ENCODE measurements at places on chromosomes 4 and X. TPM values are rescaled to one million over a fixed set of nuclear protein-coding genes. Genes with fewer than 3 reads are reported as not detected.

- H3K27ac ChIP-seq: no peak overlapping the region
- no peak overlapping the region for H3K4me3 ChIP-seq
Measured at GRCh38 chr4:40687676-40688389, 58.2 kb upstream of the RBM47 start.

The RAB39B gene
- 0.11 TPM for total RNA-seq

The FREM3 gene
- total RNA-seq: not detected

- H3K4me1 ChIP-seq: peaks cover 60% of the 10 kb centered on the region
- no peaks in the 10 kb centered on the region for H3K27me3 ChIP-seq
- DNase-seq: no peak
- H3K36me3 ChIP-seq: no peaks in the 10 kb centered on the region
Measured at GRCh38 chr4:185867770-185868169, 55.8 kb upstream of the SORBS2 start.

- H3K4me1 ChIP-seq: no peaks in the 10 kb centered on the region
- no peaks in the 10 kb centered on the region for H3K27me3 ChIP-seq
- no peak overlapping the region for H3K27ac ChIP-seq
- no peak overlapping the region for H3K4me3 ChIP-seq
- H3K36me3 ChIP-seq: no peaks in the 10 kb centered on the region
- no peak for DNase-seq
Measured at GRCh38 chr4:163618845-163619244, 124.4 kb downstream of the TMA16 start.

GRCh38 chr4:99685234-99685633, 27.6 kb upstream of the C4orf54 start:
- no peaks in the 10 kb centered on the region for H3K27me3 ChIP-seq
- H3K36me3 ChIP-seq: no peaks in the 10 kb centered on the region
- no peak for DNase-seq
- peaks cover 13% of the 10 kb centered on the region for H3K4me1 ChIP-seq
- H3K4me3 ChIP-seq: no peak overlapping the region

DNA sequence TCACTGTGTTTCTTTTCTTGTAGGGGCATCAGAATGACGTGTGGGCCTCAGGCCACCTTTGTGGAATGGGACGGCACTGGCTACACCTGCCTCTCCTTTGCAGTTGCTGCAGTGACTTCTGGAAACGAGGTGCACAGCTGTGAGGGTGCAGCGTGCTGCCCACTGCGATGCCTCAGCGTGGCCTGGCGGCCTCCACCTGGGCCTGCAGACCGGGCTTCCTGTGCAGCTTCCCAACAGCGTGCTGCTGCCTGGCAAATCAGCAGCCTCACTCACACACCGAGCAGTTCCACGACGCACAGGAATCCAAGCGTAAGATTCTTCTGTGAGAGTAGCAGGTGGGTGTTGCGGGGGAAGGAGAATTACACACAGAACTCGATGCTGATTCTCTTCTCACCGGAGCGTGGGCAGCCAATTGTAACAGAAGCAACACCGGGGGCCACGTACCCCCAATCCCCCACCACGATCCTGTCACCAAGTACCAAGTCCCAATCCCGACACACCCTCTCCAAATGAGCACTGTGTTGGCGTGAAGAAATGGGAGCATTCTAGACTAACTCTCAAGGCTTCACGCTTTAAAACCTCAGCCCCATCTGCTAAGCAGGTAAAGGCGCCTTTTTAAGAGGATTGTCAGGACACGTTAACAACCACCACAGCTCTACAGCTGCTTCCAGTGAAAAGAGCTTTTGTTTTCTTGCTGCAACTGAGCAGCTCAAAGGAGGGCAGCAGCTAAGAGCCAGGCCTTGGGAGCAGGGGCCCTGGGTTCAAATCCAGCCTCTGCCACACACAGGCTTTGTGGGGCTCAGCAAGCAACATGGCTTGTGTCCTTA, 16.9 kb downstream of the WDR1 start:
- H3K27me3 ChIP-seq: no peaks in the 10 kb centered on the region
- peaks cover 94% of the 10 kb centered on the region for H3K4me1 ChIP-seq
- no peak overlapping the region for H3K4me3 ChIP-seq
- DNase-seq: no peak

DNA sequence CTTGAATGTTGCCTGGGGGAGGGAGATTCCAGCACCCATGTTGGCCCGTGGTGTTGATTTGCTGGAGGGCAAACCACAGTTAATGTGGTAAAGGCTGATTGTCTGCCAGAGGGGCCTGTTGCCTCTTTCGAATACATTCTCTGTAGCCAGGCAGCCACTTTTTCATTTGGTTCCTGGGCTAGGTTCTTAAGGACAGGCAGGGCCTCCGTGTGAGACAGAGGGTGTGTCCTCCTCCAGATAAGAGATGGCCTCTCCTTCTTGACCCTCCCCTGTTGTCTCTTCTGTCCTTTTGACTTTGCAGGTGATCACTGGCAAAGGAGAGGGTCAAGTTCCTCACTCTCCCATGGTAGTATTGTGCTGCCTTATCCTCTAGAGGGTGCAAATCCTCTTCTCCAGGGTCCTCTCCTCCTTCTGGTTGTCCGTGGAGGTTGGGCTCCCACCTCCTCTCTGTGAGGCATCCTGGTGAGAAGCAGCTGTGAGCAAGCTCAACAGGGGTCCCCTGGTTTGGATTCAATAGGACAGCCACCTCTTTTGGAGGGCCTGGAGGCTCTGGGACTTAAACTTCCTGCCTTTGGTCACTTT, 44.9 kb downstream of the ZNF182 start:
- H3K36me3 ChIP-seq: no peaks in the 10 kb centered on the region
- H3K27ac ChIP-seq: no peak overlapping the region
- no peak overlapping the region for H3K4me3 ChIP-seq
- no peaks in the 10 kb centered on the region for H3K4me1 ChIP-seq
- no peaks in the 10 kb centered on the region for H3K27me3 ChIP-seq
- no peak for DNase-seq

- H3K27me3 ChIP-seq: no peaks in the 10 kb centered on the region
- H3K36me3 ChIP-seq: no peaks in the 10 kb centered on the region
- H3K4me3 ChIP-seq: no peak overlapping the region
- no peaks in the 10 kb centered on the region for H3K4me1 ChIP-seq
Measured at GRCh38 chr4:145956288-145956890, 17.8 kb upstream of the ZNF827 start.

DNA sequence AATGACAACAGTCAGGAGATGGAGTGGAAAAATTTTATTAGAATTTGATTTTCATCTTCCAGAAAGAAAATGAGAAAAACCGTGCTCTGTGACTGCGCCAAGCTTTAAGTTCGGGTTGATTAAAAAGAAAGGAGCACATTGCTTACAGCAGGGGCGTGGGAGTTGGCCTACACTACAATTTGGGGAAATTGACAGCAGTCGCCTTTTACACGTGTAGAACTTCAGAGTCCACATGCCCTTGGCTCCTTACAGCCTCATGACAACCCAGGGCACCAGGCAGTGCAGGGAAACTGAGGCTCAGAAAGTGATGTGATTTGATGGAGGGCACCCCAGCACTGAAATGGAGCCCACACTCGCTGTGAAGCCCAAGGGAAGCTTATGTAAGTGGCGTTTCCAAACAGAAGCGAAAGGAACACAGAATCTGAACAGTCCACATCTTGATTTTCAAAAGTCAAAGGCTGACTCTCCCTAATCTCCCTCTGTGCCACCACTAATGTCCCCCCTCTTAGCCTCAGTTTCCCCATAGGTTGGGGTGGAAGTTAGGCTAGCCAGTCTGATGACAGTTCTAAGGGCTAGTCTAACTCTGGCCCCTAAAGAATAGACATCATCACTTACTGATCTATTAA, 5.5 kb downstream of the PPP2R2C start:
- no peak overlapping the region for H3K27ac ChIP-seq
- H3K36me3 ChIP-seq: no peaks in the 10 kb centered on the region
- DNase-seq: no peak
- peaks cover 72% of the 10 kb centered on the region for H3K27me3 ChIP-seq
- H3K4me1 ChIP-seq: peaks cover 18% of the 10 kb centered on the region

DNA sequence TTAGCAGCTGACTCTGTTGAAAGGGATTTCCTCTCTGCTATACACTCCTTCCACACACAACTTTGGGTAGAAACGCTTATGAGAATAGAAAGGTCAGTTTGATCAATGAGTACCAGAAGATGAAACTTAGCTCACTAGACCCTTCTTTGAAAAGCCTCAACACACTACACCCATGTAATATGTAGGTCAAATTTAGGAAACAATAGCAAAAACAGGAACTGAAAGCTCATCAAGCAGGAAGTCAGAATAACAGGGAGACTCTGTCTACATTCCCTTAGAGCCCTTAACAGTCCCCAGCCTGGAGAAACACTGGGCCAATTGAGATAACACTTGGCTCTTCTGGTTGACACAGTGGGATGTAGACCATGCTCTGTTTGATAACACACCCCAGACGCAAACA, 30.7 kb downstream of the SRPX2 start:
- no peak overlapping the region for H3K4me3 ChIP-seq
- no peaks in the 10 kb centered on the region for H3K36me3 ChIP-seq
- H3K27me3 ChIP-seq: no peaks in the 10 kb centered on the region
- H3K4me1 ChIP-seq: peaks cover 7% of the 10 kb centered on the region

DNA sequence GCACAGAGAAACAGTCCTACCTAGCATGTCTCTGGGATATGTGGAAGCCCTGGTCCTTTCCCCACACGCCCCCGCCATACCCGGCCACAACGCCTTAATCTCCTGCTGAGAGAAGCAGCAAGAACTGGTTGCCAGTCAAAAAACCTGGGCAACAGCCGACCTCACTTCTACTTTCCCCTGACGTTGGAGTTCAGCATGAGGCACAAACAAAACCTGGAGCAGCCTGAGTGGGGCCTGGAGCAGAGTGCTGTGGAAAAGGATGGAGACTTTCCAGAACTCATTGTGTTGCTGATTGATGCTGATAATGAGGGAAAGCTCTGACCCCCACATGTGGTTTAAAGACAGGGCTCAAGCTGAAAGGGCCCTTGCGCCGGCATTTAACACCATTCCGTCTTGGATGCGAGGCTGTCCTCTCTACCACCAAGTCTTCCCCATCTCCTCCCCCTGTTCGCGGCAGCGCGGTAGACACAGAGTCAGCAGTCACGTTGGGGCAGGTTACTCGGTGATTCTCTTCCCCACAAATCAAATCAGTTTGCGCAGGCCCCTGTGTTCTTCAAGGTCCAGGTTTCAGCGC, 666 bp downstream of the CCDC158 start:
- H3K27me3 ChIP-seq: peaks cover 9% of the 10 kb centered on the region
- DNase-seq: no peak
- H3K36me3 ChIP-seq: no peaks in the 10 kb centered on the region
- H3K27ac ChIP-seq: no peak overlapping the region

The NAT8L gene
- total RNA-seq: 0.52 TPM

The TBX22 gene
- total RNA-seq: not detected

The TACR3 gene
- total RNA-seq: not detected

DNA sequence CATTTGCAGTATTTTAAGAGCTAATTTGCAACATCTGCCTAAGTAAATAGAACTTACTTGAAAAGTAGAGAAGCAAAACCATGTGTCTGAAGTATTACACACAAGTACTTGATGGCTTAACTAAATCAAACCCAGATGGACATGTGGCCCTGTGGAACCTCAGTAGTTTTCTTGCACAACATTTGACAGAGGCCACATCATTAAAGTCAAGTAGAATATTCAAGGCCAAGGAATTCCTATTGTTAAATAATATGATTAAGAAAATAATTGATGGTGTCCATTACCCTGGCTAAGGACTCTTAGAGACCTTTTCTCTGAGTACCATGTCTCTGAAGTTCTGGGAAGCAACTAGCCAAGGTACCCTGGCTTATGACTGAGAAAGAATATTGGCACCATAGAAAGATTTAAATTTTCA, 135.4 kb upstream of the OTUD4 start:
- H3K27ac ChIP-seq: no peak overlapping the region
- H3K4me3 ChIP-seq: no peak overlapping the region
- H3K27me3 ChIP-seq: no peaks in the 10 kb centered on the region
- no peaks in the 10 kb centered on the region for H3K4me1 ChIP-seq

- peaks cover 45% of the 10 kb centered on the region for H3K27me3 ChIP-seq
- DNase-seq: peak; percentile 49
- H3K27ac ChIP-seq: peak overlapping the region; percentile 57
- H3K36me3 ChIP-seq: no peaks in the 10 kb centered on the region
- H3K4me3 ChIP-seq: peak overlapping the region; percentile 58
Measured at GRCh38 chrX:125205133-125205917, 114.3 kb upstream of the TEX13C start.

DNA sequence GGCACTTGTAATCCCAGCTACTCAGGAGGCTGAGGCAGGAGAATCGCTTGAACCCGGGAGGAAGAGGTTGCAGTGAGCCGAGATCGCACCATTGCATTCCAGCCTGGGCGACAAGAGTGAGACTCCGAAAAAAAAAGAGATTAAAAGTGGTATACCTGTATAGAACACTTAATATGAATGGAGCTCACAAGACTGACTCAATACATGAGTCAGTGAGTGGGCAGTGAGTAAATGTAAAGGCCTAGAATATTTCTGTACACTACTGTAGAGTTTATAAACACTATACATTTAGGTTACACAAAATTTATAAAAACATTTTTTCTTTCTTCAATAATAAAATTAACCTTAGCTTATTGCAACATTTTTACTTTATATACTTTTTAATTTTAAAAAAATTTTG, 93.8 kb downstream of the CENPC start:
- DNase-seq: no peak
- H3K27me3 ChIP-seq: no peaks in the 10 kb centered on the region
- peaks cover 39% of the 10 kb centered on the region for H3K36me3 ChIP-seq
- H3K4me3 ChIP-seq: no peak overlapping the region

- H3K27ac ChIP-seq: peak within 1 kb of the TSS; percentile 80
- H3K36me3 ChIP-seq: peaks cover 4% of the 10 kb centered on the region
- H3K27me3 ChIP-seq: no peaks in the 10 kb centered on the region
- DNase-seq: peak; percentile 59
- H3K4me1 ChIP-seq: peaks cover 18% of the 10 kb centered on the region
- peak within 1 kb of the TSS; percentile 72 for H3K4me3 ChIP-seq
Measured at GRCh38 chrX:151974336-151975227, at the start of gene GABRE. GABRE (minus strand) TSS chrX:151974676; CDS start chrX:151974625, 51 bp downstream.

DNA sequence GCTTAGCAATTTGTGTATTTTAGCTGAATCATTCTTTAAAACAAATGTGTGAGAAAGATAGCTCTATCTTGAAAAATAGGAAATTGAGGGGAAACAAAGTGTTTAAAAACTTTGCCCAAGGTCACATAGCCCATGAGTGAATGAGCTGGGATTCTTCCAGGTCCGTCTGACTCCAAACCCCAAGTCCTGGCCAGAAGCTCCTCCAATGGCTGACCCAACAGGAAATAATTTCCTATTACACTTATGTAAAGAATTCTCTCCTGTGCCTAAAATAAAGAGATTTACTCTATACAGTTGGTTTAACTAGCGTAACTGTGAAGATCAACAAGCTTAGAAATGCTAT, 287.6 kb downstream of the ARHGAP24 start:
- no peaks in the 10 kb centered on the region for H3K36me3 ChIP-seq
- H3K4me3 ChIP-seq: no peak overlapping the region
- peak overlapping the region; percentile 41 for H3K27ac ChIP-seq
- H3K27me3 ChIP-seq: no peaks in the 10 kb centered on the region
- H3K4me1 ChIP-seq: peaks cover 26% of the 10 kb centered on the region
- no peak for DNase-seq
